ENCODE measurements at places on chromosomes 7 and 10.

DNA sequence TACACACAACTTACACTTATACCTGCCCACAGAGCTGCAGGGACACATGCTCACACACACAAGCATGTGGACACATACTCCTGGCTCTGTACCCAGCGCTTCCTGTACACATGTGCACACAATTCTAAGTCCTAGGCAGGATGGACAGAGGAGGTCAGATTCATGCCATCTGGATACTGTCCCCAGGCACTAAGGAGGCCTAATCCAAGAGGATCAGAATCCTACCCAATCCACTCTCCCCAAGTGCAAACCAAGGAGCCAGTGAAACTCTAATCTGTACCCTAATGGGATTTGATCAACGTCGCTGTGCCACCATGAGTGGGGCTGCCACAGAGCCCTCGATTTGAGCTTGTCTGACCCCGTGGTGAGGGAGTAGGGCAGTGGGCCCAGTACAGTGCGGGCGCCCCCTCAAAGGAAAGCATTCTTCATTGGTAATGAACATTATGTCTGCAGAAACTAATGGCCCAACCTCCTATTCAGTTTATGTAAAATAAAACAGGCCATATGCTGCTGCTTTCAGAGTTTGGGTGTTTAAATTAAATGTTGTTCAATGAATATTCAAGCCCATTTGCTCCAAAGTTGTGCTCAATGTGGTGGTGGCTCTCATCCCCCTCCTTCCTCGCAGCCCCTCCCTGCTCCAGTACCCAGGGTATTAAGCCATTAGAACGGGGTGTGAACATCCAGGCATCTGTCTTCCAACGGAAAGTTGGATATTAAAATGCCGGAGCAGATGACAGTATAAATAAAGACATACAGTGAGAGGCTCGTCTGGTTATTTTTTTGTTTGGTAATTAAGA lies 26.4 kb downstream of the RPS24 start:
- no peak for DNase-seq

DNA sequence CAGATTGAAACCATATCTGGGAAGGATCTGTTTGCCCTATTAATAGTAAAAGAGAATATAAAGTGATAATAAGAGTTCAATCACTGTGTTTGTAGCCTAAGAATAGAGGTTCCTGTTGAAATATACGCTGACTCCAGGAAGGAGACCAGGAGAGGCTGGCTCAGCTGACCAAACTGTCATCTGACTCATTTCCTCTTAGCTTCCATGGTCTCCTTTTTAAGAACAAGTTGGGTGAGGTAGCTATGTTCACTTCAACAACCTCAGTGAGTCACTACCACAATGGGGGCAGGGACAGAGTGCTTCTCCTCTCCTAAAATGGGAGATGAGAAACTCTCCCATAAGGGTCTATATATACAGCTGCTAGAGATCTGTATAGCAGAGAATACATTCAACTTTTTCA lies 543.3 kb downstream of the CALN1 start:
- peak; percentile 52 for DNase-seq

DNA sequence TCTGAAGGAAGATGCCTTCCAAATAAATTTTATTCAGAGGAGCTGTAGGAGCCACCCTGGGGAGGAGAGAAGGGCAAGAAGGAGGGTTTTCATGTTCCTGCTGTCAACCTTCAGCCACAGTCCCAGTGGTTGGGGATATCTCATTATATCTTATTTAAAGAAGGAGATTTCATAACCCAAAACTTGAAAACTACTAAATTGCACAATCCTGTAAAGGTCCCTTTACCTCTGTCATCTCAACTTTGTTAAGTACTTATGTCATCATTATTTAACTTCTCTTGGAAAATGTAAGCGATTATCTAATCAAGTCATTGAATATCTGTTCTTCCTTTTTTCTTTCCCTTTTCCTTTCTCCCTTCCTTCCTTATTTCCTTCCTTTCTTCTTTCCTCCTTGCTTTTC lies 794.5 kb upstream of the IGFBP3 start:
- DNase-seq: no peak

DNA sequence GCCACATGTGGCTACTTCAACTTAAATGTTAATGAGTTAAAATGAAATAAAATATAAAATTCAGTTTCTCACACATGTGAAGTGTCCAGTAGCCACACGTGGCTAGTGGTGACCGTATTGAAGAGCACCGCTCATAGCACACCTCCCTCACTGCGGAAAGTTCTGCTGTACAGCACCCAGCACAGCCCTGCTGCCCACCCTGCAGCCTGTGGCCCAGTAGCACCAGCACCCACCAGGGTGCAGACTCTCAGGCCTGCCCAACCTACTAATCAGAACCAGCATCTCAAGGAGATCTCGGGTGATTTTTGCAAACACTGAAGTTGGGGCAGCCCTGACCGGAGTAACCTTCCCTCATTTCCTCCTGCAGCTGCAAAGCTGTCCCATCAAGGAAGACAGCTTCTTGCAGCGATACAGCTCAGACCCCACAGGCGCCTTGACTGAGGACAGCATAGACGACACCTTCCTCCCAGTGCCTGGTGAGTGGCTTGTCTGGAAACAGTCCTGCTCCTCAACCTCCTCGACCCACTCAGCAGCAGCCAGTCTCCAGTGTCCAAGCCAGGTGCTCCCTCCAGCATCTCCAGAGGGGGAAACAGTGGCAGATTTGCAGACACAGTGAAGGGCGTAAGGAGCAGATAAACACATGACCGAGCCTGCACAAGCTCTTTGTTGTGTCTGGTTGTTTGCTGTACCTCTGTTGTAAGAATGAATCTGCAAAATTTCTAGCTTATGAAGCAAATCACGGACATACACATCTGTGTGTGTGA lies 162.8 kb upstream of the LANCL2 start:
- DNase-seq: no peak

GRCh38 chr7:24769851-24770250 lies 12.6 kb upstream of the GSDME start:
- no peak for DNase-seq

GRCh38 chr10:132667342-132668047 lies 118.5 kb downstream of the NKX6-2 start:
- peak; percentile 34 for DNase-seq
